Esophagus mucosa (tissue), 1 donor: ENCODE measurements at places on chromosomes 11 and 22. TPM values are rescaled to one million over a fixed set of nuclear protein-coding genes. Genes with fewer than 3 reads are reported as not detected.

Gene POU2AF2
- total RNA-seq: not detected

Gene TRIM21
- total RNA-seq: 7.1 TPM

- no peak for ATAC-seq
Observed at GRCh38 chr11:1256257-1257045, 33.6 kb downstream of the MUC5B start.

- no peak for ATAC-seq
Observed at GRCh38 chr11:22666325-22666687, at the start of gene GAS2. Gene GAS2, plus strand, starts transcription at chr11:22666611. Its CDS starts 8,259 bp downstream, at chr11:22674870.

DNA sequence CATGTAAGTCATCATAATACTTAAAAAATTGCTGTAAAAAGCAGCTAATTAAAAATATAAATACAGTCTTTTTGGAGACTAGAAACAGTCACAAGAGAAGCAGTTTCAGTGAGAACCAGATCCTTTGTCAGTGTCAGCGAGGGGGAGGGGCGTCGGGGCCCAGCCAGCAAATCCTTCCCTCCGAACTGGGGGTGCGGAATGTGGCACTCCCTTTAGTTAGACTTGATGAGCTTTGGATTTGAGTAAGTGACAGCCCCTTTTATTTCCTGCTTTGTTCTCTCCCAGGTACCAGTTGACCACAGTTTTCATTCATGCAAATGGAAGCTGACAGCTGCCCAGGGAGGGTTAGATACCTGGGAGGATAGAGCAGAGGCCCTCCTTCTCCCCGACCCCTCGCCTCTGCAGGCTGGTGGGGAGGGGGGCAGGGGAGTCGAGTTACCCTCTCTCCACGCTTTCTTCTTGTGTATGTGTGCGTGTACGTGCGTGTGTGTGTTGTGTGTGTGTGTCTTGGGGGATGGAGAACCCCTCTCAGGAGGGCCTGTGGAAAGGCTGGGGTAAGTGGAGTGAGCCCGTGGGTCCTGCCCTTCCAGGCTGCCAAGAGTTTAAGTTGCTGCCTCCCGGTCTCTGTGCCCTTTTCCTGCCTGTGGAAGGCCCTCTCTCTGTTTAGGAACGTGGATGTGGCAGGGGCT lies 38.3 kb downstream of the PTPRJ start:
- ATAC-seq: no peak
